Natural killer cell (primary cell): ENCODE measurements at places on chromosomes 5 and 9. TPM values are rescaled to one million over a fixed set of nuclear protein-coding genes. Genes with fewer than 3 reads are reported as not detected.

- H3K27me3 ChIP-seq, result no peaks in the 10 kb centered on the region
- H3K27ac ChIP-seq, result no peak overlapping the region
- DNase-seq, result no peak
- no peaks in the 10 kb centered on the region for H3K36me3 ChIP-seq
- no peak overlapping the region for H3K4me3 ChIP-seq
Measured at GRCh38 chr5:103356350-103357091, 98.0 kb downstream of the MACIR start.

DNA sequence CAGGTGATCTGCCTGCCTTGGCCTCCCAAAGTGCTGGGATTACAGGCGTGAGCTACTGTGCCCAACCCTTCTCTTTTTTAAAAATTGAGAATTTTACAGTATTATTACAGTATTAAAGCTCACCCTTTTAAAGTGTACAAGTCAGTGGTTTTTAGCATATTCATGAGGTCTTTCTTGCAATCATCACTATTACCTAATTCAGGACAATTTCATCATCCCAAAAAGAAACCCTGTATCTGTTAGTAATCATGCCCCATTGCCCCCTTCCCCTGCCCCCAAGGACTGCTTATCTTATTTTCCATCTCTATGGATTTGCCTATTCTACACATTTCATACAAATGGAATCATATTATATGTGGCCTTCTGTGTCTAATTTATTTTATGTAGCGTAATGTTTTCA lies 22.6 kb upstream of the MEGF9 start:
- no peak for DNase-seq
- H3K27me3 ChIP-seq, result no peaks in the 10 kb centered on the region
- no peak overlapping the region for H3K4me3 ChIP-seq
- no peaks in the 10 kb centered on the region for H3K36me3 ChIP-seq

DNA sequence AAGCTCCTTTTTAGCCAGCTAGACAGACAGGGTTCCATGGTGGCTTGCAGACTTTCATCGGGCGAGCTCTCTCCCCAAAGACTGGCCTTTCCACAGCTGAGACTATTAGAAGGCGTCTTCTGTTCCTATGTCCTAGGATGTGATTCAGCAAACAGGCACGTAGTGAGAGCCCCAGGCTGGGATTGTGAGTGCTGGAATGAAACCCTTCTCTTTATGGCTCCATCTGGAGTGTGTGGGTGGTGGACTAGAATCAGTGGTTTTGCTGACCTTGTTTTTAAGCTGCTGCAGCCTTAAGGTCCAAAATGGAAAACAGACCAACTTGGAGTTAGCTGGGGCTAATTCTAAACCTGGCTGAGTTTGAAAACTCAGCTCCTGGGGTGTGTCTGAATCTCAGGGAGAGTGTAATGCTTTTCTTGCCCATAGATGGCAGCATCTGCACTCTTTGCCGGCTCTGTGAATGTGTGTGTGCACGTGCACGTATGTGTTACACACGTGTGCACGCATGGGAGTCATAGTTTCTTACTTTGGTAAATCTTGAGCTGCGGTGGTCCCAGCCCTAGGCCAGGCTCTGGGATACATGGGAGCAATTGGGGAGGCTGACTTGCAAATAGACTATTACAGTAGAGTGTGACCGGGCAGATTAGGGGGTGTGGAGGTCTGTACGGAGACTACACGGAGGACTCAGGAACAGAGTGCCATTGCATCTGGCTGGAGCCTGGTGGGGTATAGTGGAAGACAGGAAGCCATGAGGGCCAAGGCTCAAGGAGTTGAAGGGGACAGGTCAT lies 10.7 kb downstream of the GSN start:
- peaks cover 11% of the 10 kb centered on the region for H3K36me3 ChIP-seq
- H3K4me1 ChIP-seq, result peaks cover 28% of the 10 kb centered on the region
- DNase-seq, result peak; percentile 58
- no peaks in the 10 kb centered on the region for H3K27me3 ChIP-seq
- H3K27ac ChIP-seq, result no peak overlapping the region
- H3K4me3 ChIP-seq, result no peak overlapping the region

DNA sequence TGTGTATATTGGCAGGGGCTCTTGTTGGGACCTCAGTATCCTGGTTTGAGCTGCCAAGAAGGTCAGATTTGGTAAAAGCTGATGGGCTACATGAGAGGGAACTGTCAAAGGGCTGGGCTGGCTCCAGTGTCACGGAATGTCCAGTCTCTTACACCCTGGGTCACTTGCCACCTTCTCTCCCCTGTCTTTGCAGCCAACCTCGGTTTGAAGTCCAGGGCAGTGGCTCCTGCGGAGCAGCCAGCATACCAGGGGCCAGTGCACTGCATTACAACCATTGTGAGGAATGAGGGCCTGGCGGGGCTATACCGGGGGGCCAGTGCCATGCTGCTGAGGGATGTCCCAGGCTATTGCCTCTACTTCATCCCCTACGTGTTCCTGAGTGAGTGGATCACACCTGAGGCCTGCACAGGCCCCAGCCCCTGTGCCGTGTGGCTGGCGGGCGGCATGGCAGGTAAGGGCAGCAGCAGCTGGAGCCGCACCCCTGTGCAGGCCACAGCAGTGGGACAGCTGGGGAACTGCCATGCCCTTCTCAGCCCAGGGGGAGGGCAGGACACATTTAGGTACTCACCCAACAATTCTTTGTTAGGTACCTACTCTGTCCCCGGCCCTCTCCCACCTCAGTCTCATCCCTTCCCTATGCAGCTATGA lies 24.2 kb downstream of the IL9 start:
- no peak overlapping the region for H3K27ac ChIP-seq
- no peaks in the 10 kb centered on the region for H3K4me1 ChIP-seq
- H3K27me3 ChIP-seq, result no peaks in the 10 kb centered on the region
- H3K36me3 ChIP-seq, result no peaks in the 10 kb centered on the region
- DNase-seq, result no peak

DNA sequence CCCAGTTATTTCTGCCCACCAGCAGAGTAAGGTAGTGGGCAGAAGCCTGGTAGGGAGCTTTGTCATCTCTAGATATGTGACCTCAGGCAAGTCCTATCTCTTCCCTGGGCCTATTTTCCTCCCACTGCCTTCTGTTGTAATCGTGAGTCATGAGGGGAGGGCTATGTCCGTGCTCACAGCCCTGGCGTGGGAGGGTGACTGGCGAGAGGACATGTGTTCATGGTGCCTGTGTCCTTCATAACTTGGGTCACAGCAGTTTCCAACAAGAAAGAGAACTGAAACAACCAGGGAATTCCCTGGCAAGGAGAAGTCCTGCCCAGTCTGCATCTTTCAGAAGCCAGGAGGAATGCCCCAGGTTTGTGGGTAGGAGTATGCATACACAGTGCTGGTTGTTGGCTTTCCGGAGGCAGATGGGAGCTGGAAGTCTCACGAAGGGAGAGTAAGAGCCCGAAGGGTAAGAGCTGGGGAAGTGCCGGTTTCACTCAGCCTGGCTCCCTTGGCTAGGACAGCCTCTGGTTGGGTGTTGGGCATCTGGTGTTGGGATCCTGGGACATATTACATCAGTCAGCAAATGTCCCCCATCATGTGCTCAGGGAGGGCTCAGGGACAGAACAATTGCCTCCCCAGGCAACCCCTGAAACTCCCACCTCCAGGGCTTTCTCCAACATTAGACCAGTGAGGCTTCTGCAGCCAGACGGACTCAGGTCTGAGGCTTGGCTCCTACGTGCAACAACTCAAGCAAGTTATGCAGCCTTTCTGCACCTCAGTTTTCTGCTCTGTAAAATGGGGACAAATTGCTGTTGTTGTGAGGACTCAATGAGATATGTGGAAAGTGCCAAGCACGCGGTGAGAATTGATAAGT lies 4.3 kb upstream of the TIFAB start:
- H3K27me3 ChIP-seq, result no peaks in the 10 kb centered on the region
- no peak for DNase-seq
- H3K27ac ChIP-seq, result no peak overlapping the region
- peaks cover 5% of the 10 kb centered on the region for H3K4me1 ChIP-seq

- H3K36me3 ChIP-seq, result no peaks in the 10 kb centered on the region
- H3K4me3 ChIP-seq, result no peak overlapping the region
- DNase-seq, result no peak
- no peaks in the 10 kb centered on the region for H3K27me3 ChIP-seq
- H3K4me1 ChIP-seq, result no peaks in the 10 kb centered on the region
Measured at GRCh38 chr5:121429761-121430160, 421.9 kb upstream of the FTMT start.

GRCh38 chr9:80873861-80874260 lies 815.5 kb downstream of the TLE1 start:
- no peak for DNase-seq
- no peaks in the 10 kb centered on the region for H3K4me1 ChIP-seq
- no peak overlapping the region for H3K27ac ChIP-seq
- no peaks in the 10 kb centered on the region for H3K27me3 ChIP-seq

GRCh38 chr5:104016646-104017045 lies 454.1 kb upstream of the NUDT12 start:
- no peaks in the 10 kb centered on the region for H3K4me1 ChIP-seq
- H3K36me3 ChIP-seq, result no peaks in the 10 kb centered on the region
- H3K27me3 ChIP-seq, result no peaks in the 10 kb centered on the region
- no peak for DNase-seq
- H3K4me3 ChIP-seq, result no peak overlapping the region

DNA sequence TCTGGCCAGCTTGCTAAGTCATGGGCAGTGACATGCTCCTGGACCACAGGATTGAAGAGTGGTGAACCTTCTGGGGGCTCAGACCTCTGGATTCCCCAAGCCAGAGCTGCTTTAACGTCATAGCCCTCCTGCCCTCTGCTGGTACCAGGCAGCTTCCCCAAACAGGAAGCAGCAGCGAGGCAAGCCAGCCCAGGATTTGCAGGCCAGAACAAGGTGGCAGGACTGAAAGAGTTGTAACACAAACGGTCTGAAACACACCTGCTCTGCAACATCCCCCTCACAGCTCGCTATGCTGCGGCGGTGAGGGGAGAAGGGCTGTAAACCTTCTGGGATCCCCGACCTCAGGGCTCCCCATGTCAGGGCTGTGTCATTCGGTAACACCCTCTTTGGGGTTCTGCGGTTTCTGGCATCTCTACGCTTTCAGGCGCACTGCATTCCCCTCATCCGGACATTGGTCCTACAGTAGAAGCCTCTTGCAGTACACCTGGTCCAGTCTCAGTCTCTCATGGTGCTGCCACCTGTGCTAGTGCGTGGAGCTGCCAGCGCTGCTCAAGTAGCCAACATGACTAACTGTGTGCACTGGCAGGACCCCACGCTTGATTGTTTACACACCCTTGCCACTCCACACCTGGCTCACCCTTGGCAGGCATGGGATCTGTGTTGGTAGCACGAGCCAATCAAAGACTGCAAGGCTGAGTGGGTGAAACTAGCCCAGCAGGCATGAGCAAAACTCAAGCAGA lies 893.3 kb downstream of the PTPRD start:
- no peak for DNase-seq
- H3K4me1 ChIP-seq, result no peaks in the 10 kb centered on the region
- no peak overlapping the region for H3K4me3 ChIP-seq
- no peak overlapping the region for H3K27ac ChIP-seq
- no peaks in the 10 kb centered on the region for H3K36me3 ChIP-seq

DNA sequence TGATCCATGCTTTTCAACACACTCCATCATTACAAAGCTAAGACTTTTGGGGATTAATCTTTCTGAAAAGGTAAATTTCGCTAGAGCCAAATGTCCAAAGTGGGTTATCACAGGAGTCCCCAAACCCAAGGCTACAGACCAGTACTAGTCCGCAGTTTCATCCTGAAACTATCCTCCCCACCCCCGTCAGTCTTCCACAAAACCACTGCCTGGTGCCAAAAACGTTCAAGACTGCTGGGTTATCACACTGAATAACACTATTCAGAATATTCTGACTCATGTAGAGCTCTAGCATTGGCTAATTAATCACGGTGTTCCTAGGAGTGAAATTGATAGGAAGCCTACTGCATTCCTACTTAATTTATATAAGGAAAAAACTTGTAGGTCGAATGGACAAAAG lies 24.7 kb downstream of the ERP44 start:
- H3K27me3 ChIP-seq, result no peaks in the 10 kb centered on the region
- H3K4me3 ChIP-seq, result no peak overlapping the region
- H3K4me1 ChIP-seq, result peaks cover 8% of the 10 kb centered on the region

DNA sequence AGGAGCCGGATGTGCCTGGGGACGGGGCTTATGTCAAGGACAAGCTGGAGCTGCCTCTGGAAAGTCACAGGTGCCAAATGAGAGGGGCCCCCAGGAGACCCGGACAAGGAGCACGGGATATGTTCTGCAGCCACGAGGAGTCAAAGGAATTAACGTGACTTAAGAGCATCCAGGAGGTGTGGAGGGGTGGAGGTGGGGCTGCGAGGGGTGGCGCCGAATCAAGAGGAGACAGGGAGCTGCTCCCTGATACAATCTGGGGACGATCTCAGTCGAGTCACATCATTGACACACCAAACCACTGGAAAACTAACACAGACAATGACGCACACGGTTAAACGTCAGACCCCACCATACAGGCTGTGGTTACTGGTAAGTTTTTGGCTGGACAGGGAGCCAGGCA lies 10.4 kb downstream of the CCDC127 start:
- H3K36me3 ChIP-seq, result peaks cover 30% of the 10 kb centered on the region
- H3K4me1 ChIP-seq, result no peaks in the 10 kb centered on the region
- H3K27ac ChIP-seq, result no peak overlapping the region
- no peak for DNase-seq
- H3K4me3 ChIP-seq, result no peak overlapping the region

- no peaks in the 10 kb centered on the region for H3K27me3 ChIP-seq
- no peak overlapping the region for H3K4me3 ChIP-seq
- no peaks in the 10 kb centered on the region for H3K4me1 ChIP-seq
- H3K27ac ChIP-seq, result no peak overlapping the region
- DNase-seq, result peak; percentile 58
Measured at GRCh38 chr5:141567513-141568117, 51.2 kb downstream of the DIAPH1 start.

DNA sequence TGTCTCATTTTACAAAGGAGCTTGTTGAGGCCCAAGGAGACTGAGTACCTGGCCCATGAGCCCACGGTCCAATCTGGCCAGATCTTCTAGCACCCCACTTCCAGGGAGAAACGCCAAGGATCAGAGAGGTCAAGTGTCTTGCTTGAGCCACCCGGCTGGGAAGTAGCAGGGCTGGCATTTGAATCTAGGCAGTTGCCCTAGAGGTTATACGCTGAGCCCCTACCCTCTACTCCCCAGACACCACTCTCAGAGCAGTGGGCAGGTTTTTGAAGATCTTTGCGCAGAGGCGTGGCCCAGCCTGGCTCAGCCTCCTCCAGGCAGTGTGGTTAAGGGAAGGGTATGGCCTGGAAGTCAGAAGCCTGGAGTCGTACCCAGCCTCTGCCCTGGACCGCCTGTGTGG lies 5.8 kb upstream of the NUP214 start:
- no peak overlapping the region for H3K4me3 ChIP-seq
- DNase-seq, result no peak
- H3K27ac ChIP-seq, result no peak overlapping the region
- peaks cover 2% of the 10 kb centered on the region for H3K27me3 ChIP-seq
- H3K4me1 ChIP-seq, result peaks cover 2% of the 10 kb centered on the region

DNA sequence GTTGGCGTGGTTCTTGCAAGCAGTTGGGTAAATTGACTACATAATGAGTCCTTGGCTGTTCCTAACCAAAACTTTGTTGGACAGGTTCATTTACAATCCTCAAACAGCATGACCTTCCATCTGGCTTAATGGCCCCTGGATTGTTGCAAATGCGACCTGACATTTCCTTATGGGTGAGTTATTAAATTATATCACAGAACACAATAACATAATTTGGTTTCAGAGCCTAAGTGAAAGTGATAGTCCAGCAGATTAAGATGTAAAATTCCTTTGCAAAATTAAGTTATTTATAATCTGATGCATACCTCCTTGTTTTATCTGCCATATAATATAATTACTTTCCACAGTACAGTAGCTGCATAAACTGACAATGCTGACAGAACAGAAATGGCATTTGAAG lies 224.4 kb downstream of the TUSC1 start:
- no peak overlapping the region for H3K27ac ChIP-seq
- no peaks in the 10 kb centered on the region for H3K27me3 ChIP-seq
- DNase-seq, result no peak
- no peaks in the 10 kb centered on the region for H3K36me3 ChIP-seq

Gene PPP6C
- 31.1 TPM for total RNA-seq

Gene ANKRD31
- total RNA-seq, result 0.15 TPM

Gene RBM18
- 29.7 TPM for total RNA-seq
